ENCODE measurements at places on chromosomes 6 and 20.
A peak's percentile ranks its signal among the peaks of the same experiment; 100 is the strongest.

DNA sequence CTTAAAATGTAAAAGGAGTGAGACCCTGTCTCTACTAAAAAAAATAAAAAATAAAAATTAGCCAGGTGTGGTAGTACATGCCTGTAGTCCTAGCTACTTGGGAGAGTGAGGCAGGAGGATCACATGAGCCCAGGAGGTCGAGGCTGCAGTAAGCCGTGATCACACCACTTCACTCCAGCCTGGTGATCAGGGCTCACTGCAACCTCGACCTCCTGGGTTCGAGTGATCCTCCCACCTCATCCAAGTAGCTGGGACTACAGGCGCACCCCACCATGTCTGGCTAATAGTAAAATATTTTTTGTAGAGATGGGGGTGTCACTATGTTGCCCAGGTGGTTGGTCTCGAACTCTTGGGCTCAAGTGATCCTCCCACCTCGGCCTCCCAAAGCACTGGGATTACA, 8.1 kb upstream of the FOXS1 start:
- DNase-seq, result no peak

GRCh38 chr6:36927691-36928546, 26.6 kb upstream of the PI16 start:
- no peak for DNase-seq

GRCh38 chr6:150195996-150196417, 53.2 kb downstream of the PPP1R14C start:
- no peak for DNase-seq

- DNase-seq, result peak; percentile 52
Measured at GRCh38 chr6:5851261-5851757, 155.4 kb downstream of the NRN1 start.

GRCh38 chr6:63904650-63905248, 269.1 kb downstream of the PHF3 start:
- no peak for DNase-seq

DNA sequence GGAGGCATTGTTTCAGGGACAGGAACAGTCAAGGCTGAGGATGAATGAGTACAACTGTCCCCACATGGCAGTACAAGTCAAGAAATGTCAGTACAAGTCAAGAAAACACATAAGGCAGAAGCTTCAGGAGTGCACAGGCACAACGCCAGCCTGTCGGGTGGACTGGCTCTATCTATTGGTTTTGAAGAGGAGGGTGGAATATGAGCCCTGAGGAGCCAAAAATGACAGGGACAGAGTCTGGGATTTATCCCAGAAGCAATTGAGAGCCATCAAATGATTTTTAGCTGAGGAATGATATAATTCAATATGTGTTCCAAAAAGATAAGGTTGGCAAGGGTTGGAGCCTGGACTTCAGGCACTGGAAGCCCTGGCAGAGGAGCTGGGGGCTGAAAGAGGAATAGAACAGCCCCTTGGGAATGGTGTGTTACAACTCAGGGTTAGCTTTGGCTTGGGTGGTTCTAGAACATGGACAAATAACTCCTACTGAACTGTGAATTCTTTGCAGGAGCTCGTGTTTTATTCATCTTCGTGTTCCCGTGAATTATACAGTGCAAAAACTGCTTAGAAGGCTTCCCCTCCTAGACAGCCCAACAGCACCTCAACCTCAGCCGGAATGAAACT, 425.7 kb upstream of the ARID1B start:
- DNase-seq, result no peak

DNA sequence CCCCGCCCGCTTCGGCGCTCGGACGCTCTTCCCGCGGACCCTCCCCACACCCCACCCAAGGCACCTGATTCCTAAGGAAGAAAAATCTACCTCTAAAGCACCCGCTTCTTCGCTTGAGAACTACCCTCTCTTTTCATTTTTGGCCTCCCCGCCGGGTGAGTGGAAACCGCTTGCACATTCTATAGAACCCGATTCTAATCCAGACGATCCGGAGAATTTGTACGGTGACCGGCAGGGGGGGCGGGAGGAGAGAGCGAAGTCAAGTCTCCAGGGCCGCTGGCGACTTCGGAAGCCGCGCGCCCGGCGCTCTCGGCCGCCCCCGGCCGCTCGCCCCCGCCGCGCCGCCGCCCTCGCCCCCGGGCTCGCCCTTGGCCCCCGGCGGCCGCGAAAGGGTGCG, at the start of gene RBM24:
Gene RBM24, plus strand, starts transcription at position 262 of the 397 bp plus-strand sequence. CDS start 221 bp downstream, outside the sequence.
- DNase-seq, result peak; percentile 2

Measured in NCI-H345 (cell line).